ENCODE measurements at places on chromosomes 7 and 10.

DNA sequence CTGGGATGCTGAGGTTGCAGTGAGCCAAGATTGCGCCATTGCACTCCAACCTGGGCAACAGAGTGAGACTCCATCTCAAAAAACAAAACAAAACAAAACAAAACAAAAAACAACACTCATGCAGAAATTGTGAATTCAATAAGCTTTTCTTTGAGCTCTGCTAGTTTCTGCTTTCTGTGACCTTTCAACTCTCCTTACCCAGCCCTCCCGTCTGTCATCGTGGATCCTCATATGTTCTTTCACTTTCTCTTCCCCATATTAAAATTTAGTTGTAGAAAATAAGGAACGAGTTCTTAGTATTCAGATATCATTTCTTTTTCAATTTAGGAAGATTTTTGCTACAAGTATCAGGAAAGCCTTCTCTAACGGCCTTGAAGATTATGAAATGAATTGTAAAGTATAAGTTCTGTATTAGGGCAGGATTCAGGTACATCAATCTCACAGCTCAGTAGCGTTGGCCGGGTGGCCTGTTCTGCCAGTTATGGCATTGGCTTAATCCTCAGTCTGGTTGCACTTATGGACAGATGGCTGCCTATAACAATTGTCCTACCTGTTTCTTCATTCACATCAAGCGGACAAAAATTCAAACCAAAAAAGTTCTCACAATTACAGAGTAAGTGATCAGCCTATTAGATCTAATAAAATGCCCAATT lies 1167.0 kb downstream of the SORCS3 start:
- no peak for DNase-seq

- no peak for DNase-seq
Observed at GRCh38 chr10:29358010-29358616, 69.2 kb downstream of the LYZL1 start.

DNA sequence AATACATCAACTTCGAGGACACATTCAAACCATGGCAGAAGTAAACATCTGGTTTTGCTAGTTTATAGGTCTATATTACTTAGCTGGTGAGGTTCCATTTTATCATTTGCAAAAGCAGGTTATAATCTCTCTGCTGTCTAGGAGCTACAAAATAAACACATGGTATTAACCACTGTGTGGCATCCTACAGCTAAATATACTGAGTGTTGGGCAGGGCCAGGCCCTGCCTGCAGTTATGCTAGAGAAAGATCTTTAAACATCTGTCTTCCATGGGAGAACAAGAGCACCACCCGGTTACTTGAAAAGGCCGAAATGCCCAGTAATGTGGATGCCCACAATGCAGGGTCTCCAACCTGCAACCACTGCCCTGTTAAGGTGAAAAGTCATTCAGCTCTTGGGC lies 20.6 kb upstream of the FKBP9 start:
- no peak for DNase-seq

DNA sequence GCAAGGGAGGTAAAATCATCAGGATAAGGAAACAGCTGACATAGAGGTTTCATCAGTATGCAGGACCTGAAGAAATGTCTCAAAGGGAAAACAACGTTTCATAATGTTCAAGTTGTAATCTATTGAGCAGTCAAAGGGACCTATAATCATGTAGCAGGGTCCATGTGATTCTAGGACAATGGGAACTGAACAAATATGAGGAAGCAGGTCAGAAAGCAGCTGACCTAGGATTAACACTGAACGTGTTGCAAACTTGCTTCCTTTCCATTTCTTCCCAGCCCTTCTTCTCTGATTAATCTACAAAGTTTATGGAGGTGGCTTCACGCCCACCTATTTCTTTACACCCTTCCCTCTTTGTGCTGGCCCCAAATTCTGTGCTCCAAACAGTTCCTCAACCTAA lies 256.9 kb upstream of the AKR1E2 start:
- DNase-seq, result no peak

DNA sequence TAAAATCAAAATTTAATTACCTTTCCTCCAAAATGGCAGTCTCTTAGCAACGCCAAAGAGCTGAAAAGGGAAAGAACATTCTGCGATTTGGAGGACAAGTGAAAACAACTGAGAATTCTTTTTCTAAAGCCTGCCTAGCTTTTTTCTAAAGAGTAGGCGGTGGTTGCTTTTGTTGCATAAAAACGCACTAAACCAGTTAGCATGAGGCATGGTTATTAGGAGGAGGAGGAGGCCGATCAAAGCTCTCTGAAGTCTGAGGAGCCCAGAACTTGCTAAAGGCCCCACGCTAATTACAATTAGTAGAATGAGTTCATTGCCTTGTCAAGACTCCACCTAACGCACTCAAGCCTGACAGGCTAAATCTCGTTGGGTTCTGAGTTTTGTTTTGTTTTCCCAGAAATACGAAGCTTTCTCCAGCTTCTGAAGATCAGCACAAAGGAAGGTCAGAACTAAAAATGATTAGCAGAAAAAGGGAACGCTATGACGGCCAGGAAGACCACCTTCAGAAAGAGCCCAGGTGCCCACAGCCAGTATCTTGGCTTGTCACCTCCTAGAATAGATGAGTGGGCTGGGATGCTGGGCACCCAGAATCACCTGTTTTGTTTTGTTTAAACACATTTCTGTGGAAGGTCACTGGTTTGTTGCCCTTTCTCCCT lies 72.0 kb downstream of the FGFR2 start:
- DNase-seq, result no peak

DNA sequence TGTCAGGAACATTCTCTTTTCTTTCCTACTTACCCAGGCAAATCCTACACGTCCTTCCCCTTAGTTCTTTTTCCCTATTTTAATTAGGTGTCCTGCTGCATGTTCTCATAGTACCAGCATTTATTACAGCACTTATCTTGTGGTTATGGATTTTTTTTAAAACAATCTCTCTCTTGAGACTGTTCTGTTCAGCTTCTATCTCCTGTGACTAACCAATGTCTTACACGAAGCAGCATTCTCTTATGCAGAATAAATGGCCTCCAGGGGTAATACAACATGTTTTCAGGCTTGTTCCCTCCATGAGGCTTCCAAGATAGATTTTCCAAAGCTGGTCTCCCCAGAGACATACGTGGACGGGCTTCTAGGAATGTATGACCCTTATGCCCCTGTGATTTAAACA lies 1096.1 kb upstream of the CELF2 start:
- no peak for DNase-seq

DNA sequence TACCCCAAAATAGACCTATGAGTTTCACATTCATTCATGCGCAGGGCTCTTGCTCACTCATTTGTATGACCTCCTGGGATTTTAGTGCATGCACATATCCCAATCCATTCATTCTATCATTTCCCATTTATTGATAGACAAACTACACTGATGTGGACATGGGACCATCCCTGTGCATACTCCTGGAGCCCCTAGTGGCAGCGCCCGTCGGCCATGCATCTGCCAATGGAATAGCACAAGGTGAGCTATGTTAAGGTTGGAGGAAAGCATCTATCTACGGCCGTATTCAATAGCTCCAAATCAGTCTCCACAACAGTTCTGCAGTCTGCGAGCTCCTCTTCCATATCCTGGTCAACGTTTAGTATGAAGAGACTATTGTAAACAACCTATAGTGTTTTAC lies 31.7 kb upstream of the FIGNL1 start:
- no peak for DNase-seq

DNA sequence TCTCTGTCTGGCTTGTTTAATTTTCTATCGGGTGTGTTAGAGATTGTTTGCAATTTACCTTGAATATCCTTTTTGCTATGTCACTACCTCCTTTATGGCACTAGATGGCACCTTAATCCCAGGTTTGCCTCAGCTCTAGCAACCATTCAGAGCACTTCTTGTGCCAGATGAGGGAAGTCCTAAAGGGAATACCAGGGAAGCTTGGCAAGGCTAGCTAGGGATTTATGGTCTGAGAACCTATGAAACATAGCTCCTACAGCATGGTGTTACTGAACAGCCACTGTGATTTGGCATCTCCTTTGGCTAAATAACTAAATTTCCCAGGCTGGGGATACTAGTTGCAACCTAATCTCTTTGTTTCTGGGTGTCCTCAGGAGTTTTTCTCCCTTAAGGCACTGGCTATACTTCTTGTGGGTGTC lies 69.0 kb upstream of the VOPP1 start:
- peak; percentile 89 for DNase-seq

DNA sequence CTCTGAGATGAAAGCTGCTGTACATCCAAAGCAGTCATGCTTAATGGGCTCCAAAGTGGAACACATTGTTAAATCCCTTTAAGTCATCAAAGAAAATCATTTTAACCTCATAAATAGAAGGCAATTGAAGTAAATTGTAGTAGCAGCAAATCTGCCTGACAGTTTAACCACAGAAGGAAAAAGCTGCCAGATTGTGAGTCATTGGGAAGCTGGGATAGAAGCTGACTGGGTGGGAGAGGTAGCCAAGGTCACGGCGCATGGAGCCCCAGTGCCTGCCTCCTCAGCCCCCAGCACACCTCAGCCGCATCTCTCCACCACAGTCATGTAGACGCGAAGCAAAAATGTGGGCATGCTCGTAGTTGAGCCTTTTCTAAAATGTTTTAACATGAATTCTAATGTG lies 44.0 kb downstream of the TARP start:
- DNase-seq, result peak; percentile 27

- peak; percentile 77 for DNase-seq
Observed at GRCh38 chr10:58457761-58458616, 54.7 kb upstream of the BICC1 start.

- peak; percentile 34 for DNase-seq
Observed at GRCh38 chr10:91162050-91162494, 58.4 kb upstream of the PCGF5 start.

- no peak for DNase-seq
Observed at GRCh38 chr10:46317370-46317769, 30.6 kb downstream of the ANTXRL start.

DNA sequence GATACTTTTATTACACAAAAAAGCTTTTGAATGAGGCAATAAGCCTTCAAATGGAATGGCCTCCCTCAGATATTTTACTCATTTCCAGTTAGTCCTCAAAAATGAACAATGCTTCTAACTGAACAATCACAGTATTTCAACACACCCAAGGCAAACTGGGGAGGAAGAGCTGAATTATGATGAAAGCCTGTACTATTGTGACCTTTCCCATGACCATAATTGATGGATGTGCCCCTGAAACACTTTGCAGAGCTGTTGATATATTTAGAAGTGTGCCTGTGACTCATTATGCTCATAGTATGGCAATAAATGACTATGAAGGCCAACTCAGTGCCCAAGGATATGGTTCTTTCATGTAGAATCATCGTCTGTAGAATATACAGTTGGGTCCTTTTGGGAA lies 248.1 kb downstream of the AHR start:
- DNase-seq, result peak; percentile 36

- DNase-seq, result no peak
Observed at GRCh38 chr10:127548022-127548421, 1.1 kb upstream of the NPS start.

- DNase-seq, result no peak
Observed at GRCh38 chr10:77850620-77851231, 75.8 kb downstream of the DLG5 start.

DNA sequence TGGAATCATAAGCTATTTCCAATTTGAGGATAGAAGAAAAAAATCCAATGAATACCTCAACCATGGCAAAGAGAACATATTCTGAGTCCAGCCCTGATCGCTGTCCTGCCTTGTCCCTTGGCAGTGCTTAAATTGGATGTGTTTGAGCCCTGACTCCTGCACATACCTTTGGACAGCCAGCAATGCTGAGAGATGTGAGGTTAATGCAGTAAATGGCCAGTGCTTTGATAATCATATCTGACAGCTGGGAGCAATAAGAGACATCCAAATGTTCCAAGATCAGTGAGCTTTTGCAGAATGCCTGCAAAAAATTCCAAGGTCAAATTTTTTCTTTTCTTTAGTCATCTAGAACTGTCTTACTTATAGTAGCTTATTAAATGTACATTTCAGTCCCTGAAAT lies 80.1 kb upstream of the LRRC17 start:
- no peak for DNase-seq

DNA sequence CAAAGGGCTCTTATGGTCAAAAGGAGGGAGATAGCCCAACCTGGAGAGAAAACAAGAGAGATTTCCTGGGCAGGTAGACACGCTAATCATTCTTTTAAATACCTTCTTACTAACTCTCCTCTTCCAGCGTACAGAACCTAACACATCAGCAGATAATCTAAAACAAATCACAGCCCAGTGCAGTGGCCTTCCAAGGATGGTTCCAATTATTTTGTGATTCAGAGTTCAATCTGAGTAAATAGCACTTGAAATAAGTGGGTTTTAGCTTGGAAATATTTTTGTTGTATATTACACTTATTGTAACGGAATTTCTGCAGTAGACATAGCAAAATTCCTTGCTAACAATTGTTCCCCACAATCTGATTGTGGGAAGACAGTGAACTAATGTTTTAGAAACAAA lies 7.3 kb upstream of the IMPDH1 start:
- DNase-seq, result no peak

DNA sequence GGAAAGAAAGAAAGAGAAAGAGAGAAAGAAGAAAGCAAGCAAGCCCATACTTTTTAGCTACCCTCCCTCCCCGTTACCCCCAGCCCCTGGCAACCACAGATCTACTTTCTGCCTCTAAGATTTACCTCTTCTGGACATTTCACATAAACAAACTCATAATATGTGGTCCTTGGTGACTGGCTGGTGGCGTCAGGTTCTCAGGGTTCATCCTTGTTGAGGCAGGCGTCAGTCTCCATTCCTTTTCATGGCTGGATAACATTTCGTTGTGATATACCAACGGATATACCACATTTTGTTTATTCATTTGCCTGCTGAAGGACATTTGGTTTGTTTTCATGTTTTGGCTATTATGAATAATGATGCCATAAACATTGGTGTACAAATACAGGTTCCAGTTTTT lies 30.5 kb downstream of the CDH23 start:
- DNase-seq, result no peak

DNA sequence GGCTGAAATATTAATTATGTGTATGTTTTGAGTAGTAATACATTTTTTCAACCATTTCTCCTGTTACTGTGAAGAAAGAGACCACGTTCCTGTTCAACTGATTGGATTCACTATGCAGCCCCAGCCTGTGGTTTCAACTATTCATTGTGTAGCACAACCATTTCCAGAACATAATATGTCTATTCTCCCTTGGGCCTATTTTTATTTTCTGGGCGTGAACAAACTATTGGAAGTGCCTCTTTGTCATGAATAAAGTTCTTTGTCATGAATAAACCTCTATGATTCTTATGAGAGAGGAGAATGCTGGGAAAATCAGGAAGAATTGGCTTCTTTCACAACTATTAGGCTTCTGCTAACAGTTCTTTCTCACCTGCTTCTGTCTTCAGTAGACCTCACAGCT lies 152.4 kb downstream of the GNAT3 start:
- no peak for DNase-seq
